ENCODE measurements at places on chromosomes 4 and X. TPM values are rescaled to one million over a fixed set of nuclear protein-coding genes. Genes with fewer than 3 reads are reported as not detected.

The ZFP42 gene
- 4.5 TPM for total RNA-seq

The EXOC1L gene
- not detected for total RNA-seq

The H2BW1 gene
- not detected for total RNA-seq

The PJA1 gene
- 28.9 TPM for total RNA-seq

The LIN54 gene
- total RNA-seq, result 9.6 TPM

The PDCL2 gene
- total RNA-seq, result not detected

The COL25A1 gene
- 10.5 TPM for total RNA-seq

All from astrocyte (in vitro differentiated cells and primary cell).